AG04450 (cell line): ENCODE measurements at places on chromosomes 11 and 22. TPM values are rescaled to one million over a fixed set of nuclear protein-coding genes. Genes with fewer than 3 reads are reported as not detected.

Gene GALR3
- polyA plus RNA-seq = not detected in 2 replicates

Gene OR2AG1
- polyA plus RNA-seq = not detected in 2 replicates

Gene KREMEN1
- 5.9 and 7.5 TPM in 2 replicates for polyA plus RNA-seq

Gene DUSP8
- polyA plus RNA-seq = 1.5 and 2.1 TPM in 2 replicates

Gene MS4A12
- not detected in 2 replicates for polyA plus RNA-seq

- no peak for DNase-seq
These were observed 37.2 kb upstream of the RASSF10 start for GRCh38 chr11:12971955-12972354.
